Activated T-helper 1 cell treated with Interleukin-2 at 50 U/mL for 16 hours (primary cell): ENCODE measurements at places on chromosomes 4 and X.

DNA sequence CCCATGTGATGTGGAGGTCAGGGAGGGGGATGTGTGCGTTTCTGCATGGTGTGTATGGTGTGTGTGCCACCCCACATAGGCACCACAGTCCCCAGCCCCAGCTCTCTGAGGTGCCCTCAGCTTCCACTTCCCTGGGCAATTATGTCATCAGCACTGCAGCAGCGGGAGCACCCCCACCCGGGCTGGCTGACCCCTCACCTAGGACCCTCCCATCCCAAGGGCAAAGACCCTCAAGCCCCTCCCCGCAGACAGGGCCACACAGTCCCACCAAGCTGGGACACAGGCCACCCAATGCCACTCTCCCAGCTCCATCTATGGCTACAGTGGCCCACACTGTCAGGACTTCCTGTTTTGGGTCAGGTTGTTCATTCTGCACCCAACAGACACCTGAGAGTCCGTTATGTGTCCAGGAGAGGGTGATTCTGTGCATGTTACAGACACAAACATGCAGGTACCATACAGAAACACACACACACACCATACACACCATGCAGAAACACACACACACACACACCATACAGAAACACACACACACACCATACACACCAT, 75.2 kb downstream of the JAKMIP1 start:
- DNase-seq, result no peak

- DNase-seq, result no peak
Measured at GRCh38 chr4:179867300-179867878, 2375.8 kb upstream of the TENM3 start.

DNA sequence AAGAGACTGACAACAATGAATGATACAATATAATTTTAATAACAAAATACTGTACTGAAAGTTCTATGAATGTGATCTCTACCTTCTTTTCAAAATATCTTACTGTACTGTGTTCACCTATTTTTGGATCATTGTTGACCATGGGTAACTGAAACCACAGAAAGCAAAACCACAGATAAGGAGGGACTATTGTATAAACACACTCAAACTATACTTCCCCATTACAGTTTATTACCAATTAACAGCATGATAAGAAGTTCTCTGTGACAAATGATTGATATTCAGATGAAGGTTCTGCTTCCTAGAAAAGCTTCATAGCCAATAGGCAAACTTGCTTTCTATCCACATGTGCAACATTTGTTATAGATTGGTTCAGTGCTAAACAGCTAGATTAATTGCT, 50.1 kb downstream of the GABRG1 start:
- no peak for DNase-seq

DNA sequence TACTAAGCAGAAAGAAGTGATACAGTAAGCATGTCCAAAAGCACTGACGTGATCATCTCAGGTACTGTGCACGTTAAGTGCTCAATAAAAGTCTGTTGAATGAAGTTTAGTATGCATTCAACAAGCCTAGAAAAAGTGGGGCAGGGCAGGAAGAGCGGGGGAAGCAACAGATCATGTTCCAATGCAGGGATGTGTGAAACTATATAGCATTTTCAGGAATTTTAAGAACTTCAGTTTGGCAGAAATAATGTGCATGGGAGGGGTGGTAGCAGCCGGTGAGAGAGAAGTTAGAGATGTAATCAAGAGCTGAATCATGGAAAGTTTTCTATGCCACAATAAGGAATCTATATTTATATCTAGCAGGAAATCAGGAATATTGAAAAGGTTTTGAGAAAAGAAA, 19.2 kb upstream of the CCNA2 start:
- DNase-seq, result no peak

DNA sequence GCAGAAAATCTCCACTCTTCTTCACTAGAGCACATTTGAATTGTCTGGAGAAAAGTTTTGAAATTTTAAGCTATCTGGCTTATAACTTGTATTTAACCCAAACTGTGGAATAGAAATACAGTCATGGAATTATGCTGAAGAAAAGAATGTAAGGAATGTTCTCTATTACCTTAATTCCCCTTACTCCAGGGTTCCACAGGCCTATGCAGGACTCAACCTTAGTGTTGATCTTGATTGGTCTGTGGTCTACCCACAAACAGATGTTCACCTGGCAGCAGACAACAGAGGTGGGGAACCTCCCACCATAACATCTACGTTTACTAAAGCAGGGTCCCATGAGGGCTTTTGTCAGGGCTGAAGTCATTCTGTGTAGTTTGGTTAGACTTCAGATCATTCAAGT, 189.3 kb upstream of the GPRIN3 start:
- DNase-seq, result no peak

DNA sequence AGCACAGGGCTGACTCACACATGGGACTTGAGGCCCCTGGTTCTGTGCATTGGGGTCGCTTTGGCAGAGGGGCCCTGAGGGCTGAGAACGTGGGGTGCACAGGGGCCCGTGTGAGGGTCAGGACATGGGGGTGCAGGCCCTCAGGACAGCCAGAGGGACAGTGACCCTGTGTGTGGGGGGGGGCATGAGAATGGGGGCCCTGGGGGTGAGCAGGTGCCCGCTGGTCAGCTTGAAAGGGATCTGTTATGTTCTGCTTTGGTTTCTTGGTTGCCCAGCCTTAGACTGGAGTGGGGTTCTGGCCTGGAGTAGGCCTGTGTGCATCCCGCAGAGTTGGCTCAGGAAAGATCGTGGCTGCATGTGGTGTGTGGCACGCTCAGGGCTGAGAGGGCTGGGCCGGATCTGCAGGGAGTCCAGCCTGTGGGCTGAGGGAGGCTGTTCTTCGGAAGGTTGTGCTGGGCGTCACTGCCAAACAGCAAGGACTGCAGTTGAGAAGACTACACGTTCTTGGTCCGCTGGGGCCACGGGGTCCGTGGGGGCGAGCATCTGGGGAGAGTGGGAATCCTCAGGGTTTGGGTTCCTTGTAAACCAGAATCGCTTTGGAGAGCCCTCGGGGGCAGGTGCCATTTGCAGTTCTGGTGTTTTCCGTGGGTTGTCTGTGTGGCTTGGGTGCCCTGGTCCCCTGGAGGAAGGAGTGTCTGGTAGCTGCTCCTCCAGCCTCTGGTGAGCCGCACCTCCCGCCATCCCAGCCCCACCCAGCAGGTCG, 15.2 kb upstream of the UVSSA start:
- no peak for DNase-seq

GRCh38 chr4:77501851-77502250, 103.8 kb upstream of the CXCL13 start:
- DNase-seq, result no peak

DNA sequence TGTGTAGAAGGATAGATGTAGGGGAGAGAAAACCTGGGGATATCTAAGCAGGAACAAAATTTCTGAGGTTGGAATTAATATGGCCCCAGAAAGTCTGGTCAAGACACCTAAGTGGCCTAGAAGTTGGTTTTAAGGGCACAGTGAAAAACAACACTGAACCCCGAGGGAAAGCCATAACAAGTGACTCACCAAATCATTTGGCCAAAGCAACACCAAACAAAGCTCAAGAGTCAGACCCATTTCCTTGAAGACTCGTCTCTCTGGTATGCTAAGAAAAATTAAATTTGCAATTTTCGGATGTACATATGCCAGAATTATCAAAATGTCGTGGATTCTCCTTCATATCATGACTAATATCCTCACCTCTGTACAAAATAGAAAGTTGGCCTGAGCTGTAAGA, 162.9 kb downstream of the SMIM20 start:
- DNase-seq, result no peak

GRCh38 chrX:12973561-12974304, 1.2 kb upstream of the TMSB4X start:
- no peak for DNase-seq

DNA sequence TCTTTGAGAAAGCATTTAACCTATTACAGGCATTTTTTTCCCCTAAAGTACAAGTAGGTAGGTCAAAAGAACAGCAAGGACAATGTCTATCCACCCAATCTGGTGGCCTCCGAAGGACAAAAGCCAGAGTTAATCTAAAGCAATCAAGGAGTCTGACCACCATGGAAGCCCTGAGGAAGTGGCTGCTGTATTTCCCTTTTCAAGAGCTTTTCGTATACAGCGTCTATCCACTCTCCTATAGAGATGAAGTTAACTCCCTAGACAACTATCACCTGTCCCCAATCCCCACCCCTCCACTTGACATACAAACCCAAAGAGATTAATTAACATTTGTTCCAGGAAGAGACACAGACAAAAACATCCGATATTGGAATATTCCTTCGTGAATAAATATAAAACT, 85.5 kb downstream of the SNCA start:
- no peak for DNase-seq

DNA sequence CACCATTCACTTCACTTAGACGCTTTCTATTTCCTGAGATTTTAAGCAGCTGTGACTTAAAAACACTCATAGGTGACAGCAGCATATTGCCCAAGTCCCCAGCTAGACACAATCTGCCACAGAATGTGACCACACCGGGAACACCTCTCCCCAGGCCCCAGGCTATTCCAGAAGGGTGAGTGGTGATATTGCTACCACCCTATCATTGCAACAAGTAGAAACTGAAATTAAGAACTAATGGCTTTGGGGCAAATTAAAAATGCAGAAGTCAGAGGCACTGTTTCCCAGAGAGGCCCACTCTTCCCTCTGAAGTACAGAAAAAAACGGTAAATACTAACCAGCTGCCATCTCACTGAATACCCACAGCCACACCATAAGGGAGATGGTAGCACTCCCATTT, 35.0 kb downstream of the QDPR start:
- DNase-seq, result no peak

DNA sequence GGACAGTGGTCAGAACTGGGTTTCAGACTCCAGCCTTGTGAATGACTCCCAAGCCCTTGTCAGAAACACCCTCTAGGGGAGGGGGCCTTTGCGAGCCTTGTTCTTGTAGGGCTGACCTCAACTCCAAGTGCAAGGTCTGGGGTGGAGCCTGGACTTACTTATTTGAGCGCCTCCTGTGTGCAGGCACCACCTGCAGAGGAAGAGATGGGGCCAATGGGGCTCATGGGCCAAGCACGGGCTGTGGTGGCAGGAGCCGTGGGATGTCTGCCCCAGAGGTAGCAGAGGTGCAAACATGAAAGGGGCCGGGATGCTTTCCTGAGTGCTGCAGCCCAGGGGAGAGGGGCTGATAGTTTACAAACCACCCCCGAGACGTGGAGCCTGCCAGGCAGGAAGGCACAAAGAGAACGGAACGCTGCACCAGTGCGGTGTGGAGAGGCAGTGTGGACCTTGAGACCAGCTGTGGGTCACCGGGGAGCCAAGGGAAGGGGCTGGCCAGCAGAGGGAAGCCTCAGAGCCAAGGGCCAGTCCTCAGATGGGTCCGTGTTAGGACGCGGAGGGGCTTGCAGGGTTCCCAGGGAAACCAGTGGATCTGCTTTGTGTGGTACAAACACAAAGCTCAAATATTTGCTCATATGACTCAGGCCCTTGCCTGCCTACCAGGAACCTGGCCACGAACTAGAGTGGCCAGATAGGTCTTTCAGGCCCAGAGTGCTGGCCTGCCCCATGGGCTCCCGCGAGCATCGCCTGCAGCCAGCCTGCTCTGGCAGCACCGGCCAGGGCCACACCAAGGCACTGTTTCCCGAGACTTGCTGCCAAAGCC, 8.7 kb upstream of the TADA2B start:
- no peak for DNase-seq

DNA sequence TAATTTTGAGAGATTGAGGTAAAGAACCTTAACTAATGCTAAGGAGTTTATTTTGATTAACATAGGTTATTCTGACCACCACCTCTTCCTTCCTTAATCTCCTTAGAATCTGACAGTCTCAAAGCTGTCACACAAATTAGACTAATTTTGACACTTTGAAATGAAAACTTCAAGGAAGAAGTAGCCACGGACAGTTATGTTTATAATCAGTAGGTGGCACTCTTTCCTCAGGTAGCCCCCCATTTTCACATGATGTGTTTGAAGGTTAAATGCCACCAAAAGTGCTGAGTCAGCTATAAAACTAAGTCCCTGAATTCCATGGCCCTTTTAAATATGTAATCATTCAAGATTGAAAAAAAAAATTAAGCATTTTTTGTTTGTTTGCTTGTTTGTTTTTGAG, 22.4 kb downstream of the TMEM33 start:
- no peak for DNase-seq

DNA sequence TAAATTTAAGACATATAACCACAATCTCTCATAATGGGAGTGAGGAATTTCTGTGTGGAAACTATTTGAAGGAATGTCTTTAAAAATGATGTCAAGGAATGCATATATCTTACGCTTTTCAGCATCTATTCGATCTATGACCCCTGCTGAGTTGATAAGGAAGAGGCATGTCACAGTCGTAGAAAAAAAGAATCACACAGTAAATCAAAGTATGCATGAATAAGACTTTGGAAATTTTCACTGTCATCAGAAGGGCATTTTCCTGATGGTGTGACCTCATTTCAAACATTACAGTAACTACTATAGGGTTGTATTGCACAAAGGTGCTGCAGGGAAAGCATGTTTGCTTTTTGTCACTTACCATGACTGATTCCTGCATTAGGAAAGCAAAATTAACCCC, 41.5 kb downstream of the REELD1 start:
- no peak for DNase-seq

DNA sequence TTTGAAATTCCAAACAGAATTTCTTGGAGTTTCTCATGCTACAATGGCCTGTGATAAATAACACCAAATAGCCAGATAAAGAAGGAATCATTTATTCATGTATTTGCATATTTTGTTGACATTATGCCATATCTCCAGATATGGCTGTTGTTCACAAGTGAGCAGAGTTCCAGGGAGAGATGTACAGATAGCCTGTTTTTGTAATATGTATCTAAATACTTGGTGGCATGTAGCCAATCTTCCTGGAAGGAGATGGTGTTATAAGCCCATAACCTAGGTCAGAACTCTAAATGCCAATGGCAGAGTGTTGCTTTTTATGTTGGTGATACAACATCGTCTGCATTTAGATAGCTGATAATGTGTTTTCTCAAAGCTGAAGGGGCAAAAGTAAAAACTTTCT, 292.2 kb downstream of the FBXO8 start:
- no peak for DNase-seq

DNA sequence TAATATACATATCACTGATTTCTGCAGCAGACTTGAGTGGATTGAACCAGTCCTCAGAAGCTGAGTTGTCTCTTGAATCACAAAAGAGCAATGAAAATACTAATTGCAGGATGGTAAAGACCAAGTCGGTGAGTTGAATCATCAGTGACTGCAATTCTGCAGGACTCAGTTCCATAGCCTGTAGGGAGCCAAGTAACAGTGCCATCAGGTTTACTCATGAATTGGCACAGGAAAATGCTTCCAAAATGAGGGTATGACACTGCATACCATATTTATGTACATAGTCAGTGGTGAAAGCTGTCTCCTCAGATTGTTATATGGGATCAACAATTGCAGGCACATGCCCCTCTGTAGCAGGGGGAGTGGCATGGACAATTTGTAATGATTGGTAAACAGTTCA, 192.8 kb downstream of the CCNG2 start:
- no peak for DNase-seq

DNA sequence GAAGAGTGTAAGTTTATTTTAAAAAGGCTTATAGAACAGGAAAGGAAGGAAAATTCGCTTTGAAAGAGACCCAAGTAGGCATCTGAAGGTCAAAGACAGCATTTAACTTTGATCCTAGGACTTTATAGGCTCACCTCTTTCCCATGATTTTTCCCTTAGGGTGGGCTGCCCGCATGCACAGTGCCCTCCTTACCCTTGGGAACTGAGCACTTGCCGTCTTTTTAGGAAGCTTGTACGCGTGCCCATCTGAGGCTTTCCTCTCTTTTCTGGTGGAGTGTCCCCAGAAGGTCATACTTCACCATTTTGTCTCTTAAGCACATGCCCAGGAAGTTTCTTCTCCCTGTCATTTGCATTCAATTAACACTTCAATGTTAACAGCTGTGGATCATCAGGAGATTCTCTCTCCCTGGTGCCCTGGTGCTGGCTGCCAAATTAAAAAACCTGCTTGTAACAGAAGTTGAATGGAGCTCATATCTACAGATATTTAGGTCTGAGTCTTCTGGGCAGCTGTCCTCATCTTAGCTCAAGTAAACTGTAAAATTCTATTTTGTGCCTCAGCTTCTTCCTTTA, 38.4 kb upstream of the IL9R start:
- DNase-seq, result no peak
